ENCODE measurements at places on chromosomes 2 and 18.

DNA sequence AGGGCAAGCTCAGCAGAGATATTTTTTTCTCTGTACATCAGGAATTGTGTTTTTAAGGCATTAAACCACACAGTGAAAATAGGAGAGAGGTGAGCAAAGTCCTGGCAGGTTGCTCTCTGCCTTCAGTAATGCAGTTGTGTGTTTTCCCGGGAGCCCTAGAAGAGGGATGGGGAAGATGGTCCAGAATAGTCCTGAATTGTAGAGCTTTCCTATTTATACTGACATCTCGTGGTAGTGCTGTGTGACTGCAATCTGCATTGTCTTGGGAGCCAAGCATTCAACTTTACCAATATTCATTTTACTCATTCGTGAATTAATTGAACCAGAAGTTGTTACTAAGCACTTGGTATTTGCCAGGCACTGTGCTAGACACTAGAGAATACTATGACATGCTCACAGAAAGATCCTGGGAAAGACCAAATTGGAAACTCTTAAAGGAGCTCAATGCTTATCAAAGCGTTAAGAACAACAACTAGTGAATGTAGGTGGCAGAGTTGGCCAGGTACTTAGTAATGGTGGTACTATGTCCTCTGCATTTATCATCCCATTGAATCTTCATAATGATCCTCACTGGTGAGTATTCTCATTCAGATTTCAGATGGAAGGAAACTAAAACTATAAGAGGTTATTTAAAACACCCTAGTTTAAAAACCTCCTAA, 214.6 kb downstream of the TRIB2 start:
- DNase-seq: no peak

GRCh38 chr18:24538414-24539264, 78.2 kb downstream of the HRH4 start:
- DNase-seq: no peak

DNA sequence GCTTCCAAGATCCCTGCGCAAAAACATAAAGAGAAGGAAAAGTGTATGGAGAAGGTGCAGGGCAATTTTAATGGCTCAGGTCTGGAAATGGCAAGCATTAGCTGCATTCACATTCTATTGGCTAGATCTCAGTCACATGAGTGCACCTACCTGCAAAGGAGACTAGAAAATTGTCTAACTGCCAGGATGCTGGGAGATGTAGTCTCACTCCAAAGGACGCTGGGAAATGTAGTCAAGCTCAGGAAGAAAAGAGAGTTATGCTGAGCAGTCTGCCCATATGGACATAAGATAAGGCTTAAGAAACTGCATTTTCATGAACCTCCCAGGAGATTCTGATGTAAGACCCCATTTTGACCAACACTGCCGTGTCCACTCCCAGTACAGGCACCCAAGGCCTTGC, 9.5 kb upstream of the KLHL29 start:
- no peak for DNase-seq

GRCh38 chr2:147490401-147491261, 354.2 kb upstream of the ACVR2A start:
- no peak for DNase-seq

DNA sequence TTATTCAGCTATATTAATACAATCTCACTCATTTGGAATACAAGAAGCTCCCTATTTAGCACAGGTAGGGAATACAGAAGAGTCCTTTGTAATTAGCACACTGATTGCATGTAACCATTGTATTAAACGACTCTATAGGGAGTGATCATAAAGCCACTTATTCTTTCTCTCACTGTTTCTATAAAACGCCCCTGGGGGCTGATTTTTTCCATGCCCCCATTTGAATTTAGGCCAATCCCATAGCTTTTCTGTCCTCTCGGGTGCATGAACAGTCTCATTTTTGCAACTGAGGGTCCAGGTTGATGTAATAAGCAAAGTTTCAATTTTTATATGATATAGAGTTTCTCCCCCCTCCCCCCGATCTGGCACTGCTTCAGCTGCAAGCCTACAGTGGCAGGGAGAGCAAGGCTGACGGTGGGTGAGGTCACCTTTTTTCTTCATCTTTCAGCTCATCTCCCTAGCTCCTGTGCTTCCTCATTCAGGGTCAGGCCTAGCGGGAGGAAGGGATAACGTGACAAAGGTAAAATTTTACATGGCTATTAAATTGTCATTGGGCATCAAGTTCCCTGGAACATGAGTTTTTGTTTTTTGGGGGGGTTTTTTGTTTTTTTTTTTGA, 45.7 kb downstream of the GAD1 start:
- DNase-seq: no peak

- DNase-seq: no peak
These were observed 32.4 kb downstream of the LRP2 start for GRCh38 chr2:169329688-169330554.

GRCh38 chr2:102523651-102524050, 50.6 kb downstream of the SLC9A4 start:
- no peak for DNase-seq

- DNase-seq: no peak
These were observed 32.8 kb downstream of the ZNF892 start for GRCh38 chr2:95240091-95240490.

DNA sequence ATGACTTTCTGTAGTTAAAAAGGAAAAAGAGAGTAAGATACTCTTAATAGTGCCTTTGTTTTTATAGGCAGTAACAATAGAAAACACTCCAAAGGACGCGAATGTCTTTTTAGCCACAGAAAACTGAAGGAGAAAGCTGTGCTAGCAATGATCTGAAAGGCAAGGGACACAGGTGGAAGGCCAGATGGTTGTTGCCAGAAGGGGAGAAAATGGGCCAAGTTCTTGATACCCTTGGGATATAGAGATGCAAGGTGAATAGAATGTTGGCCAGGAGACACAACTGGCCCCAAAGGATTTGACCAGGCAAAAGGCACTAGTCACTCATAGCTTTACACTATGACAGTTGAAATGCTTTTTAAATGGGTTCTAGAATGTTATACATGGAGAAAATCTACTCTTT, 180.0 kb downstream of the NRXN1 start:
- no peak for DNase-seq

- DNase-seq: no peak
These were observed 162.1 kb downstream of the QPCT start for GRCh38 chr2:37506407-37507050.

GRCh38 chr18:58511897-58512581, 116.9 kb downstream of the ALPK2 start:
- no peak for DNase-seq

DNA sequence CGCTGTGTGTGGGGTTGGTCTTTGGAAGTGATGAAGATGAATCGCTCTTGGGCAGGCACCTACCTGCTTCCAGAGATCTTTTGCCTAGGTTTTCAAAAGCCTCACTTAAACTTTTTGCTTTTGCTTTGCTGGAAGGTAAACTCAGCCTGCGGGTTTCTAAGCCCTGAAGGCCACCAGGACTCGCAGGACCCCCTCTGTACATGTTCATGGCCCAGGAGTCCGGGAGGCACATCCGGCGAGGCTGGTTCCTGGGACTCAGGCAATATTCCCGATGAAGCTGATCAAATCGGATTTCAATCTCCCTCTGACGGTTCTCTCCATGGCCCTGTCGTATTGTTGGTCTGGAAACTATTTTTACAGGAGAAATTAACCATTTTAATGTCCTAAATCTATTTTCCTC, 13.2 kb downstream of the HJURP start:
- no peak for DNase-seq

GRCh38 chr2:46488389-46488788, 9.0 kb downstream of the TMEM247 start:
- DNase-seq: no peak

DNA sequence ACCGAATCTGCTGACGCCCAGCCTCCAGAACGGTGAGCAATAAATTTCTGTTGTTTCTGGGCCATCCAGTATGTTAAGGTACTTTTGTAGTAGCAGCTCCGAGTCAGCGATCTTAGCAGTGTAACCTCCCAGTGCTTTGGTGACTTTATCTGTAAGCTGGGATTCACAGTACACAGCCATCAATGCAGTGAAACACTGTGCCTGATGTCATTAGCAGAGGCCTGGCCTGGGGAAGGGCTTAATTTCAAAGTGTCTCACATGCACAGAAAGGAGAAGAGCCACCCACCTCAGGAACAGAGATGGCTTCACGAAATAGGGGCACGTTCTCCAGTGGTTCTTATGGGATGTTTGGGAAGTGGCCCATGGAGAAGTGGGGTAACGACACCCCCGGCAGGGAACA, 281.2 kb downstream of the PHLPP1 start:
- no peak for DNase-seq

DNA sequence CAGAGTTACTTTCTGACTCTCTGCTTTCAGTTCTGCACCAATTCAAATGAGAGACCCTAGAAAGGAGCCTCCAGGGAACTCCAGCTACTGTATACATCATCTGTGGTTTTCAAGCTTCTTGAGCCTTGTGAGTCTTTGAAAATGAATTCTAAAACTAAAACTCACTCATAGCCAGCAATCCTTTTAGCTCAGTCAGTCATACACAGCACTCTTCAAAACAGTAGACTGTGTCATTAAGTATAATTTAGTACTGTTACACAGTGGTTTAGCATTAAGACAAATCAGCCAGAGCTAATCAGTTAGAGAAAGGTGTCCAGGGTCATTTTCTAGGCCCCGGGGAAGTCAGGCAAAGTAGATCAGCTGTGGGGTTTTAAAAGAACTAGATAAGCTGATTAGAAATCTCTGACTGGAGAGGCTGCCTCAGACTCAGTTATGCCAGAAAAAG, 322.1 kb upstream of the THUMPD2 start:
- DNase-seq: peak; percentile 87

GRCh38 chr2:109694190-109694589, 80.0 kb downstream of the SOWAHC start:
- no peak for DNase-seq

DNA sequence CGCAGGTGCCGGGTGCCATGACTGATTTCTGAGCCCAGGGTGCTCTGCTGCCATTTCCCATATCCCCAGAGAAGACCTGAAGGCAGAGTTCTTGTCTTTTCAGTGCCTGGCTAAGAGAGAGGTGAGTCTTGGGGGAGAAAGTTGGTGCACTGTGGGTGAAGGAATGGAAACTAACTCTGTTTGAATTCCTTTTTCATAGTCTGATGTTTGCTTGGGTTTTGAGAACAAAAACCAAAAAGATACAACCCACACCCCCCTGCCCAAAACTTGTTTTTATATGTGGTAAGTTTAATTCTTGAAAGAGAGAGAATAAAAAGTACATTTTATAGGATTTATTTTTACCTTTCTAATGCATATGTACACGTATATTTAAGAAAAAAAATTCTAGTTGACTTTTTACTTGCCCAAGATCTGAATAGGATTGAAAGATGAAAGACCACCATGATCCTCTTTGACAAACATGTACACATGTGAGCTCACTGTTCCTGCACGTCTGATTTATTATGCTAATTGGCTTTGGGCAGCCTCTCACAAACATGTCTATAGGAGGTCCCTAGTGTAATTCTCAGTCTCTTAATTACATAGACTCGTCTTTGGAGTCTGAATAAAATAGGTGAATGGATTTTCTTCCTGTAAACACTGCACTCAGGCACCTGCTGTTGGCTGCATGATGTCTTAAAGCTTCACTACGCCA, 46.3 kb downstream of the ARL4C start:
- no peak for DNase-seq

GRCh38 chr2:175103191-175103590, 64.8 kb downstream of the ATF2 start:
- no peak for DNase-seq

- DNase-seq: no peak
These were observed 190.4 kb upstream of the CRIM1 start for GRCh38 chr2:36165132-36165531.

All from AG04449 (cell line).